ENCODE measurements at places on chromosomes 6 and 20.

- DNase-seq = peak; percentile 35
These were observed 71.3 kb upstream of the SLC2A12 start for GRCh38 chr6:134123666-134124208.

- DNase-seq = no peak
These were observed 2.1 kb downstream of the TFEB start for GRCh38 chr6:41733360-41733706.

DNA sequence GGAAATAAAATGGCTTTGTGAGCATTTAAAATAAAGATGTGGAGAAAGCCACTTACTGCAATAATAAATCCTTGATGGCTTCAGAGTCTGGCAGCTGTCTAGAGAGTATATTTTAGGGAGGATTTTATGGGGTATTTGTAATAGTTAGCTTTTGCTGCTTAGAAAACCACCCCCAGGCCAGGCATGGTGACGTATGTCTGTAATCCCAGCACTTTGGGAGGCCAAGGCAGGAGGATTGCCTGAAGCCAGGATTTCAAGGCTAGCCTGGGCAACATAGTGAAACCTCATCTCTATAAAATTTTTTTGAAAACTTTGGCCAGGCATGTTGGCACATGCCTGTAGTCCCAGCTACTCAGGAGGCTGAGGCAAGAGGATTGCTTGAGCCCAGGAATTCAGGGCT is 63.8 kb downstream of the ISM1 start:
- DNase-seq = no peak

- DNase-seq = peak; percentile 35
These were observed 70.7 kb downstream of the SLX4IP start for GRCh38 chr20:10505827-10506226.

DNA sequence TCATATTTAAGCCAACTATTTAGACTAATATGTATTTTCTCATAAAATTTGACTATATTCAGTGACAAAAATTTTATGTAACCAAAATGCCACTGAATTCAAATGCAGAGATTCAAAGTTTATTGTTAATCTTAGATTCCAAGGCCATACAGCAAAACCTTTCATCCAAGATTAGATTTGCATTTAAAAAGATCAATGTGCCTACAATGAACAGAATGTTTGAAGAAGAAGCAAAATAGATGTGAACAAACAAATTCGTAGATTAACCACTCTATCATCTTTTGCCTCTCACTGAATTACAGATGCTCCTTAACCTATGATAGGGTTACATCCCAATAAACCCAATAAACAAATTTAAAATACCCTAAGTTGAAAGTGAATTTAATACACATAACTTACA is 121.7 kb downstream of the PRKN start:
- no peak for DNase-seq

DNA sequence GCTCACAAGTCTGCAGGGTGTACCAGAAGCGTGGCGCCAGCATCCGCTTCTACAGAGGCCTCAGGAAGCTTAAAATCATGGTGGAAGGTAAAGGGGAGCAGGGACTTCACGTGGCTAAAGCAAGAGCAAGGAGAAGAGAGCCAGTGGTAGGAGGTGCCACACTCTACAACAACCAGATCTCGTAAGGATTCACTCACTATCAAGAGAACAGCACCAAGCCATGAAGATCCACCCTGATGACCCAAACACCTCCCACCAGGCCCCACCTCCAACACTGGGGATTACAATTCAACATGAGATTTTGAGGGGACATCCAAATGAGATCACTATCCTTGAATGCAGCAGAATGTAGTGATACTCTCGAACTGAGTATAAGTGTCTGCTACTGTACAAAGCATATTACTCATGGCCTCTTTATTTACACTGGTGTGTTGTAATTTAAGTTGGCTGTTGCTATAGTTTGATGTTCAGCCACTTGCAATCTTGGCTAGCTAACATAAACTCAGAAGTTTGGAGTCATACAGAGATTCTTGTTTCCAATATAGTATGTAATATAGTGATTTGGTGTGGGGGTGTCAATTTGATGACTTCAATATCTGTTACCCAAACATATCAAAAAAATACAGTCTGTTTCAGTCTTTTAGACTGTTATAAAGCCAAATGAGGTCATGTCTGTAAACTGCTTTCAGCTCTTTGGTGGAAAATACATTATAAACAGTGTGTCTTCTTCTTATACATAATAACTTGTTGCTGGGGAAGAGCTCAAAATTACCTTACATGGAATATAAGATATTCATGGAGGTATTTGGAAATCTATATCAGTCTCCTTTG is 39.4 kb upstream of the MYLIP start:
- no peak for DNase-seq

- DNase-seq = no peak
These were observed 41.1 kb upstream of the OPN5 start for GRCh38 chr6:47740714-47741113.

GRCh38 chr6:4363656-4364055 is 228.3 kb upstream of the ECI2 start:
- DNase-seq = no peak

DNA sequence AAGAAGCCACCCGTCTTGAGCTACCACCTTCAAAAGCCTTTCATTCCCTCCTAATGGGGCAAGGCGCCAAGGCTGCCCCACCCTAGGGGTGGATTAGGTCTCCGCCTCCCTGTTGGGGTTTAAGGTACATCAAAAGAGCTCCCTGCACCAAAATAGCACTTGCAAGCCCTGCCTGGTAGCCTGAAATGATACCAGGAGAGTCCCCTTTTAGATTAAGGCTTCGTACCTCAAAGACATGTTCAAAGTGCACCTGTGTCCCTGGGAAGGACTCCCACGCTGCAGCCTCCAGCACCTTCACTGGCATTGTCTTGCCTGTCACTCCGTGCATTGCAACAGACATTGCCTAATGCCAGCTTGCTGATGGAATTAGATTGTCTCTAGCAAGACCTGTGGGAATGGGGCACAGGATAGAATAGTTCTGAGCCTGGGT is 15.7 kb upstream of the CDKN1A start:
- DNase-seq = peak; percentile 23

GRCh38 chr6:156946370-156946936 is 169.3 kb downstream of the ARID1B start:
- DNase-seq = no peak

DNA sequence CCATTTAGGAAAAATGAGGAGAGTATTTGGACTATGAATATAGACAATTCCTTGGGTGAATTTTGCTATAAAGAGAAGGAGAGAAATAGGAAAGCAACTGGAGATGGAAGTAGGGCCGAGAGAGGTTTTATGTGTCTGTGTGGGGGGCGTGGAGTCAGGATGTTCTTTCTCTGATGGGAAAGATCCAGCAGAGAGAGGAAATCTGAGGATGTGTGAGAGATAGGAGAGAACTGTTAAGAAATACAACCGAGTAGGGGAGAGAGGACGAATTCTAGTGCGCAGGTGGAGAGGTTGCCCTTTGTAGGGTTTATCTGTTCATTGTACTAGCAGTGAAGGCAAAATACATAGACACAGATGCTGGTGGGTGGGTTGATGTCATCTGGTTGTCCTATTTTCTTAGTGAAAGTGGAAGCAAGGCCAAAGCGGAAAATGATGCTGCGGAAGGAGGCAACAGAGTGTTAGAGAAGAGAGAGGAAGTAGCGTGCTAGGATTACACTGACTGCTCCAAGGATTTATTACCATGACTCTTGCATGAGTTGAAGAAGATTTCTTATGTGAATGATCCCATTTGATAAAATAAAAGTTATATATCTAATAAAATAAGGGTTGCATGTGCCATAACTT is 57.7 kb downstream of the CLVS2 start:
- no peak for DNase-seq

DNA sequence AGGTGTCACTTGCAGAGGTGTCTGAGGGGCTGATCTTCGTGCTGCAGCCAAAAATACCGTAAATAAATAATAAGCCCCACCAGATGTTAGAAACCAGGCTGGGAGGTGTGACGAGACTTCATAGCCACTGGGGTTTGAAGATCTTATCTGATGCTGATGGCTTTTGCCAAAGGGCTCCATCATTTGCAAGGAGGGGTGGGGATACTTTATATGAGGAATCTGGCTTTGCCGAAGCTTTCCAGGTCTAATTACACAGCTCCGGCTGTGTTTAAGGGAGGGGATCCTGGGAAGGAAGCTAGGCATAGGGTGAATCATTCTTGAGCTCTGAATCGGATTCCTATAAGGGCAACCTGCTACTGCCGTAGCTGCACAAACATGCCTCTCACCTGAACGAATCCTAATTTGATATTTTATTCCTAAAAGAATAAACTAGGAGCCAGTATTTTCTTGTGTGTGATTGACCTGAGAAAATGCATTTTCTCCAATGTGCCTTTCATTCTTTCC is 249.6 kb downstream of the SOD2 start:
- DNase-seq = no peak

DNA sequence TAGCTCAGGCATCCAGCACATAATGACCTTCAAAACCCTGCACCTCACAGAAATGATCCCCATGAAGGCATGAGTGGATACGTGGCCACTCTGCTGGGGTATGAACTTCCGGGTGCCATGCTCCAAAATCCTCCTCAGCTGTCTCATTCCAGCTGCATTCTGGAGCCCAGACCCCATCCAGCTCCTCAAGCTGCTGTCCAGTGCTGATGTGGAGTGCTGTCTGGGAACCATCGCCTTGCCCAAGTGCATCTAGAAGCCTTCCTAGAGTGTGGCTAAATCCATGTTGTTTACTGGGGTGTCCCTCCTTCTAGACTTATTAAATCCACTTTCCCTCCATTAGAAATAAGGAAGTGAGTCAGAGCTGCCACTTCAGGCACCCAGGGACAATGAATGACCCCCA is 130.8 kb upstream of the PTPRT start:
- DNase-seq = no peak

DNA sequence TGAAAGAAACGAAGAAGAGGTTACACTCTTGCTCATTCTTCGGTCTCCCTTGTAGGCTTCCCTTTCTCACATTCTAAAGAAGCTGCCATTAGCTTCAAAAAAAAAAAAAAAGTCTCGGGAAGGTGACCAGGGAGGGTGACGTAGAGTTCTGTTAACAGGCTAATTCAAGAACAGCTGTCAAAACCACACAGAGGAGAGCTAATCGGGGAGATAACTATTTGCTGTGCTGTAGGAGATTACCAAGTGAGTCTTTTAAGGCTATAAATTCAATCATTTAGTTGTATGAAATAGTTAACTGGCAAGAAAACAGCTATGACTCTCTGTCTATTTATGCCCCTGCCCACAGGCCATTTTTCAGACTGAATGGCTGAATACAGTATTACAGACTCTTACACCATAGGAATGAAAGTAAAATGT is 256.8 kb downstream of the SYNE1 start:
- DNase-seq = no peak

DNA sequence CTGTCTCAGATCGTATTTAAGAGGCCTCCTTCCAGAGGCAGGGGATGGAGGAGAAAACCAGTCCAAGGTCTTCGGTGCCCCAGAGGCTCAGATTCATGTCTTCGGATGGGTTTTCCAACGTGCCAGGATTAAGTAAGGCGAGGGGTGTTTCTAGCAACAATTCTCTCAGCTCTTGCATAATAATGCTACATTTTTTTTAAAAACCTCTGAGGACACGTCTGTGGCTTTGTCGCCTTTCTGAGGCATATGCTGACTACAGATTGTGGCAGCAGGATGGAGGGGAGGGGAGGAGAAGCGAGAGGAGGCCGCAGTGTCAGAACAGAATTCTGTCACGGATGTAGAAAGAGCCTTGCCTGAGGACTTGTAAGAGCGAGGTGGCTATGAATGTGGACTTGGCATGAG is 17.7 kb upstream of the CCDC167 start:
- DNase-seq = no peak

GRCh38 chr20:24305371-24305770 is 164.1 kb upstream of the SYNDIG1 start:
- DNase-seq = no peak

DNA sequence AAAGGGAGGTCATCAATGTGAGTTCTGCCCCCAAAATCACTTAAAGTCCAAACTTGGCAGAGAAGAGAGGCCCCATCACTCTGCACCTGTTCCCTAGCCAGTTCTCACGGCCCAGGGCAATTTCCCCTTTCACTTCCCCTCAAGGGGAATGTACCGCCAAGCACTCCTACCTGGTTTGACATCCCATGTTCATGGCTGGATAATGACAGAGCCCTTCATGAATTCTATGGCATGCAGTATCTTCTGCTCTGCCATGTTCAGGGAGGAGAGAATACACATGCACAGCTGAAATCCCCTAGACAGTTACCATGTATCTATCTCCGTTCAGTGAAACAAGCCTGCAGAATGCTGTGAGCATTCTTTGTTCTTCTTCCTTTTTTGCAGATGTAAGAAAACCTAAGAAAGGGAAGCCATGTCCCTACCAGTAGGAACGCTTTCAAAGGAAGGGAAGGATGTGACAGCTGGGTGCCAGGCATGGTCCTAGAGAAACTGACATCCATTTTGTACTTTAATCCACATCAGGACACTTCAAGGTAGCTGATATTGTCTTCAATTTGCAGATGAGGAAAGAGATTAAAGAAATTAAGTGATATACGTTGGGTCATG is 79.8 kb upstream of the ARID1B start:
- DNase-seq = no peak

GRCh38 chr20:50089140-50089786 is 23.7 kb downstream of the UBE2V1 start:
- no peak for DNase-seq

DNA sequence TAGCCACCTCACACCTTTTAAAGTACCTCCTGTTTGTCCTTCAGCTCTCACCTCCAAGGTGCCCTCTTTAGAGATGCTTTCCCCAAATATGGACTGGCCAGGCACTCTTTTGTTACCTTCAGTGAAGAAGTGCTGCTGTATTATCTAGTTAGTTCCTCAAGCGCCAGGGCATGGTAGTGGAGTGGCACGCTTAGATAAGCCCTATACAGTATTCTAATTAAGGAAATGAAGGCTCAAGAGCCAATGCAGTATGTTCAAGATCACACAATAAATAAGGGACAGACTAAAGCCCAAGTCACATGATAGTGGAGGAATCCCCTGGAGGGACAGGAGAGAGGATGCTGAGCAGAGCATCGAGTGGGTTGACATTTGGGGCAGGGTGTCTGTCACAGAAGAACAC is 28.5 kb upstream of the GFOD1 start:
- DNase-seq = no peak

GRCh38 chr6:53540129-53540692 is 4.7 kb downstream of the GCLC start:
- no peak for DNase-seq

DNA sequence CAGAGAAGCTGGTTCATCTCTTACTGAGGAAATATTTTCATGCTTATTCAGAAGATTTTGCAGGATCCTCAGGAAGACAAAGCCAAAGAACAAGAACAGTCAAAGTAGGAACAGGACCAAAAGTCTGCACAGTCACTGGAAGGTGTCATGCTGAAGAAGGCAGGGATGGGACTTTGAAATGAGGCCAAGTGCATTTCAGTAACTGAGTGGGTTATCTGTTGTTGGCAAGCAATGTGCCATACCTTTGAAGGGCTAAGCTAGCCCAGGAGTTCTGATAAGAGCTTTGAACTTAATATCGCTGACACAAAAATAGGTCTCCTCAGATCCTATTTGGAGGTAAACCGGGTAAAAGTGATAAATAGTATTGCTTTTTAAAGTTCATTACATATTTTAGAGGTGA is 31.5 kb downstream of the SLC16A10 start:
- no peak for DNase-seq

GRCh38 chr6:149448821-149449453 is 35.9 kb downstream of the ZC3H12D start:
- no peak for DNase-seq
